ENCODE measurements at places on chromosomes 7 and 10.
A peak's percentile ranks its signal among the peaks of the same experiment; 100 is the strongest.

GRCh38 chr10:317271-317769 lies 182.1 kb downstream of the ZMYND11 start:
- no peak for DNase-seq
- H3K4me3 ChIP-seq = no peak overlapping the region
- H3K36me3 ChIP-seq = peaks cover 4% of the 10 kb centered on the region
- H3K27ac ChIP-seq = no peak overlapping the region
- peaks cover 1% of the 10 kb centered on the region for H3K4me1 ChIP-seq

DNA sequence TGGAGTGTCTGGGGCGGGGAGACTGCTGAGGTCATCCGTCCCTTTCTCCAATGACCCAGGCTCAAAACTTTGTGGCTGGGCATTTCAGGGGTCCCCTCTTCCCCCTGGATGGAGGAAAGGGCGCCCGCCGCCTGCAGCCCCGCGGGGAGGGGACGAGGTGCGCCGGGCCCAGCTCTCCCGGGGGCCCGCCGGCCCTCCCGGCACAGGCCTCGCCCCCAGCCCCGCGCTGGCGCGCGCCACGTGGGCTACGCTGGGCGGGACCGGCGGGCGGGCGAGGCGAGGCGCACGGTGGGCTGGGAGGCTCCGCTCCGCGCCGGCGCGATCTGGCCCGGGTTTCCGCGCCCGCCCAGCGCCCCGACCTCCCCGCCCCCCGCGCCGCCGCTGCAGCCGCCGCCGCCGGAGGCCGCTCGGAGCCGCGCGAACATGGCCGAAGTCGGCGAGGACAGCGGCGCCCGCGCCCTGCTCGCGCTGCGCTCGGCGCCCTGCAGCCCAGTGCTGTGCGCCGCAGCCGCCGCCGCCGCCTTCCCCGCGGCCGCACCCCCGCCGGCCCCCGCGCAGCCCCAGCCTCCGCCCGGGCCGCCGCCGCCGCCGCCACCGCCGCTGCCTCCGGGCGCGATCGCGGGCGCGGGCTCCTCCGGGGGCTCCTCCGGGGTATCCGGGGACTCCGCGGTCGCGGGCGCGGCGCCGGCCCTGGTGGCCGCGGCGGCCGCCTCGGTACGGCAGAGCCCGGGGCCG lies at the start of gene FOXK1:
FOXK1 (plus strand) TSS at position 410 of the 735 bp plus-strand sequence; CDS start at position 424, 14 bp downstream.
- peak within 1 kb of the TSS; percentile 92 for H3K27ac ChIP-seq
- peaks cover 18% of the 10 kb centered on the region for H3K36me3 ChIP-seq
- DNase-seq = peak; percentile 73
- peak within 1 kb of the TSS; percentile 91 for H3K4me3 ChIP-seq
- peaks cover 22% of the 10 kb centered on the region for H3K4me1 ChIP-seq

GRCh38 chr10:120076996-120077706 lies 184.6 kb downstream of the SEC23IP start:
- no peak for DNase-seq
- H3K27me3 ChIP-seq = peaks cover 2% of the 10 kb centered on the region
- no peak overlapping the region for H3K27ac ChIP-seq
- H3K36me3 ChIP-seq = no peaks in the 10 kb centered on the region
- H3K4me1 ChIP-seq = no peaks in the 10 kb centered on the region
- H3K4me3 ChIP-seq = no peak overlapping the region

DNA sequence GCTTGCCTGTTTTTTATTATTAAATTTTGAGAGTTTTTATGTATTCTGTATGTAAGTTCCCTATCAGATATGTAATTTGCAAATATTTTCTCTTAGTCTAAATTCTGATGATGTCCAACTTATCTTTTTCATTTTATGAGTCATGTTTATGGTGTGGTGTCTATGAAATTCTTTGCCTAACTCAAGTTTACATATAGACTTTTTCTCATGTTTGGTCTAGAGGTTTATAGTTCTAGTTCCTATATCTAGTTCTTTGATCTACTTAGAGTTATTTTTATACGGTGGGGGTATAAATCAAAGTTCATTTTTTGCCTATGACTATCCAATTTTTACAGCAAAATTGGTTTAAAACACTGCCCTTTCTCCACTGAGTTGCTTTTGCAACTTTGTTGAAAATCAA lies 26.3 kb upstream of the CCDC7 start:
- no peak for DNase-seq
- H3K27ac ChIP-seq = no peak overlapping the region
- peaks cover 3% of the 10 kb centered on the region for H3K36me3 ChIP-seq
- H3K4me1 ChIP-seq = no peaks in the 10 kb centered on the region

- no peak for DNase-seq
- H3K4me3 ChIP-seq = peak overlapping the region; percentile 27
- peaks cover 7% of the 10 kb centered on the region for H3K27me3 ChIP-seq
- H3K4me1 ChIP-seq = peaks cover 31% of the 10 kb centered on the region
- no peaks in the 10 kb centered on the region for H3K36me3 ChIP-seq
- peak overlapping the region; percentile 79 for H3K27ac ChIP-seq
Measured at GRCh38 chr10:5564537-5565204, 39.9 kb downstream of the CALML3 start.

- DNase-seq = no peak
- peaks cover 22% of the 10 kb centered on the region for H3K4me1 ChIP-seq
- no peaks in the 10 kb centered on the region for H3K36me3 ChIP-seq
- H3K4me3 ChIP-seq = no peak overlapping the region
- H3K27ac ChIP-seq = no peak overlapping the region
Measured at GRCh38 chr10:110167149-110167548, 40.3 kb upstream of the MXI1 start.

GRCh38 chr10:58320351-58321049 lies 14.3 kb upstream of the UBE2D1 start:
- DNase-seq = no peak
- no peak overlapping the region for H3K27ac ChIP-seq
- peaks cover 14% of the 10 kb centered on the region for H3K27me3 ChIP-seq
- peaks cover 7% of the 10 kb centered on the region for H3K4me1 ChIP-seq
- H3K4me3 ChIP-seq = no peak overlapping the region

GRCh38 chr10:22319980-22320558 lies 830 bp upstream of the BMI1 start:
- DNase-seq = no peak
- H3K27me3 ChIP-seq = peaks cover 28% of the 10 kb centered on the region
- peaks cover 53% of the 10 kb centered on the region for H3K36me3 ChIP-seq
- H3K4me3 ChIP-seq = peak overlapping the region; percentile 85
- peak overlapping the region; percentile 92 for H3K27ac ChIP-seq

- DNase-seq = peak; percentile 84
- peaks cover 22% of the 10 kb centered on the region for H3K4me1 ChIP-seq
Measured at GRCh38 chr10:103678178-103678526, 177.2 kb downstream of the SH3PXD2A start.

GRCh38 chr10:116925056-116925455 lies 75.8 kb downstream of the ENO4 start:
- H3K36me3 ChIP-seq = no peaks in the 10 kb centered on the region
- no peaks in the 10 kb centered on the region for H3K4me1 ChIP-seq
- no peak for DNase-seq
- H3K27me3 ChIP-seq = no peaks in the 10 kb centered on the region
- H3K27ac ChIP-seq = no peak overlapping the region

- H3K27me3 ChIP-seq = peaks cover 3% of the 10 kb centered on the region
- no peak for DNase-seq
- H3K4me1 ChIP-seq = peaks cover 17% of the 10 kb centered on the region
- H3K27ac ChIP-seq = no peak overlapping the region
- H3K36me3 ChIP-seq = no peaks in the 10 kb centered on the region
- H3K4me3 ChIP-seq = no peak overlapping the region
Measured at GRCh38 chr7:138924501-138925225, 56.5 kb downstream of the KIAA1549 start.

DNA sequence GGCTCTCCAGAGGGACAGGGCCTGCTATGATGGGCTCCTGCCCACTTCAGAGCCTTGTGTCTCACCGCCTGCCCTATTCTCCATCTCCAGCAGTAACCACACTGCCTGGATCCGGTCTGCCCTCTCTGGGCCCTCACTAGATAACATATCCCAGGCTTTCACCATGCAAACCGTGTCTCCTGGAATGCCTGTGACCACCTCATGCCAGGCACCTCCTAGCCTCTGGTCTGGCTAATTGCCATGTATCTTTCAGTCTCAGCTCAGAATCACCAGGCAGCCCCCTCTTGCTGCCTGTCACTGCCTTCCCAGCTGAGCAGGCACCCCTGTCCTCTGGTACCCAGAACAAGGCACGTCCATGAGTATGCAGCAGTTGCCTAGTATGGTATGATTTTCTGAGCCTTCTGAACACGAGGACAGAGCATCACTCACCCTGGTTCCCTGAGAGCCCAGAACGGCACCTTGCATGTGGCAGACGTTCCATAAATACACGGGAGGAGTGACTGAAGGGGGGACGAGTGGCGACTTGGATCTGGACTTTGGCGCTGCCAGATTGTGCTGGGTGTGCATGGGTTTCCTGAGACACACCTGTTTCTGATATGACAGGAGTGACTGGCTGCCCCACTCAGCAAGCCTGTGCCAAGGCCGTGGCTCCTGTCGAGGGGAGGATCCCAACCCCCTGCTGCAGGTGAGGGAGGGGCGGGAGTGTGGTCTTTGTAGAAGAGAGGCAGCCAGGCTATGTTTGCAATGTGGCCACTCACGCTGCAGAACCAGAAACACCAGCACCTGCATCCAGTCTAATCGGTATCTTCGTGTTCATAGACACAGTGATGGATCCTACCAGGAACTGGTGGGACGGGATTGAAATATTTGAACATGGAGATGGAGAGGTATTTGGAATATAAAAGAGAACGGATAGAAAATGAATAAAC lies 95.2 kb downstream of the VOPP1 start:
- peak; percentile 7 for DNase-seq
- no peak overlapping the region for H3K27ac ChIP-seq
- no peaks in the 10 kb centered on the region for H3K27me3 ChIP-seq
- no peak overlapping the region for H3K4me3 ChIP-seq

- peaks cover 9% of the 10 kb centered on the region for H3K27me3 ChIP-seq
- H3K36me3 ChIP-seq = no peaks in the 10 kb centered on the region
- DNase-seq = no peak
- no peak overlapping the region for H3K4me3 ChIP-seq
Measured at GRCh38 chr10:103765168-103765567, 90.2 kb downstream of the SH3PXD2A start.

DNA sequence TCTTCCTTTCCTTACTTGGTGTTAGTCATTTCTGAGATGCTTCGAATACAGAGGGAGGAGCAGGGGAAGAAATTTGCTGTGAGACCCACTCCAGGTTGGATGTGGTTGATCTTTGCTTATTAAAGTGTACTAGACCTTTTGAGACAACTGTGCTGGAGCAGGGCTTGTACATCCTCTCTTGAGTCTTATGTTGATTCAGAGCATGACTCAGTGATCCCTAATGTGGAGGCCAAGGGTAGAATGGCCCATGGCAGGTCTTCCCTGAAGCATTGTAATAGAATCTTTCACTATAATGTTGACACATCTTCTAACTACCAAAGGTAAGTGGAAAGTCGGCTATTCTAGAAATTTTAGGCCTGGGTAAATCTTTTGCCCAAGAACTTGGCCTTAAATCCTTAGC lies 17.0 kb upstream of the SFR1 start:
- H3K27me3 ChIP-seq = peaks cover 16% of the 10 kb centered on the region
- H3K4me3 ChIP-seq = no peak overlapping the region
- DNase-seq = no peak
- peaks cover 15% of the 10 kb centered on the region for H3K4me1 ChIP-seq
- H3K36me3 ChIP-seq = no peaks in the 10 kb centered on the region

- H3K27me3 ChIP-seq = peaks cover 78% of the 10 kb centered on the region
- peak overlapping the region; percentile 28 for H3K27ac ChIP-seq
- no peak overlapping the region for H3K4me3 ChIP-seq
- H3K36me3 ChIP-seq = no peaks in the 10 kb centered on the region
Measured at GRCh38 chr10:101224060-101224909, 5.0 kb downstream of the LBX1 start.

GRCh38 chr7:133252506-133252857 lies 396 bp upstream of the EXOC4 start:
- no peak overlapping the region for H3K27ac ChIP-seq
- peaks cover 3% of the 10 kb centered on the region for H3K27me3 ChIP-seq
- peak overlapping the region; percentile 94 for H3K4me3 ChIP-seq
- DNase-seq = no peak
- peaks cover 14% of the 10 kb centered on the region for H3K36me3 ChIP-seq

GRCh38 chr10:119680650-119681081 lies 29.5 kb downstream of the BAG3 start:
- no peak overlapping the region for H3K4me3 ChIP-seq
- H3K27me3 ChIP-seq = no peaks in the 10 kb centered on the region
- H3K36me3 ChIP-seq = peaks cover 13% of the 10 kb centered on the region
- no peak for DNase-seq
- no peak overlapping the region for H3K27ac ChIP-seq

DNA sequence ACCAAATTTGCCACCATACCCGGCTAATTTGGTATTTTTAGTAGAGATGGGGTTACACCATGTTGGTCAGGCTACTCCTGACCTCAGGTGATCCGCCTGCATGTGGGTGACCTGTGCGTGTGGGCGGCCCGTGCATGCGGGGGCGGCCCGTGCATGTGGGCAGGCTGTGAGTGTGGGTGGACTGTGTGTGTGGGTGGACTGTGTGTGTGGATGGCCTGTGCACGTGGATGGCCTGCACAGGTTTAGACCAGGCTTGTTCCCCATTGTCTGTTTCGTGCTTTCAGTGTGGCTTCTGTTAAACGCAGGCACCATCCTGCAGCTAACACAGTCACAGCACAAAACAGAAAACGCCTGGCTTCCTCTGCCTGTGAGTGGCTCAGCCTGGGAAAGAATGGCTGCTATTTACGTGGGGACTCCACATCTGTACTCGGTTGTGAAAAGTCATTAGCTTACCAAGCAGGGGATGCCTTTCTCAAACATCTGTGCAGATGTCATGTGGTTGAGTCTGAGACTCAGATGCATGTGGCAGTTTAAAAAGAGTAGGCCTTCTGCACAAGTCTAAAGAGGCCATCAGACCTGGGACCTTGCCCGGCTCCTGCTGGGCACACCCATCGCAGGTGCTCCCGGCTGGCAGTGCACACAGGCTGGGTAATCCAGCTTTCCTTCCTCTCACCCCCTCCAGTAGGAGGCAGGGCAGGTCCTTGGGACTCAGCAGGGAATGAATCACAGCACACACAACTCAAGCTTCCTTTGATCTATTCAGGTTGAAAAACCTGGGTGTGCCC lies 91.6 kb downstream of the COBL start:
- no peaks in the 10 kb centered on the region for H3K27me3 ChIP-seq
- H3K4me1 ChIP-seq = no peaks in the 10 kb centered on the region
- no peak for DNase-seq
- no peaks in the 10 kb centered on the region for H3K36me3 ChIP-seq
- H3K27ac ChIP-seq = no peak overlapping the region
- no peak overlapping the region for H3K4me3 ChIP-seq

GRCh38 chr10:77667426-77668324 lies 30.1 kb upstream of the KCNMA1 start:
- no peaks in the 10 kb centered on the region for H3K27me3 ChIP-seq
- H3K27ac ChIP-seq = no peak overlapping the region
- H3K4me3 ChIP-seq = no peak overlapping the region
- no peaks in the 10 kb centered on the region for H3K4me1 ChIP-seq

DNA sequence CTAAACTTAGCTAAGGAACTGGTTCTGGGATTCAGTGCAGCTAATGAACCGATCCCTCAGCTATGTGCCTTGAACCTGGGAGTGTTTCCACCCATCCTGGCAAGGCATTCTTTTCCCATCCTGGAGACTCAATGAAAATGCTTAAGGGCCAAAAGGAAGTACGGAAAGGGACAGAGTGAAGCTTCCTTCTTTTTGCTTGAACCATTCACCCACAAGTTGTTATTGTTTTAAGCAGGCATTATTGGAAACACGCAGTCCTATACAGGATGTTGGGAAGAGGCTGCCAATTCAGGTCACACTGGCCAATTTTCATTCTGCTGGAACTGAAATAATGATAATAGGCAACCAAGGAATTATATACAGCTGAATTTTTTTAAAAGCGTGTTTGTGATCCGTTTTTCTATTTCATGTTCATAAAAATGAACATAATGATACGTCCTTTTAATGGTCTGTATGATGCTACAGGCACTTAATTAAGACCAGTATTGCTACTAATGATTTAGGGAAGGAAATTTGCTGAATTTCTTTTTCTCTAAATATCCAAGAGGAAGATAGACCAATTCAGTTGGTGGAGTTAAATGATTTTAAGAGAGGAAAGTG lies 57.8 kb upstream of the FZD1 start:
- no peak overlapping the region for H3K4me3 ChIP-seq
- H3K27ac ChIP-seq = no peak overlapping the region
- no peaks in the 10 kb centered on the region for H3K36me3 ChIP-seq
